ENCODE measurements at places on chromosomes 11 and 22.

DNA sequence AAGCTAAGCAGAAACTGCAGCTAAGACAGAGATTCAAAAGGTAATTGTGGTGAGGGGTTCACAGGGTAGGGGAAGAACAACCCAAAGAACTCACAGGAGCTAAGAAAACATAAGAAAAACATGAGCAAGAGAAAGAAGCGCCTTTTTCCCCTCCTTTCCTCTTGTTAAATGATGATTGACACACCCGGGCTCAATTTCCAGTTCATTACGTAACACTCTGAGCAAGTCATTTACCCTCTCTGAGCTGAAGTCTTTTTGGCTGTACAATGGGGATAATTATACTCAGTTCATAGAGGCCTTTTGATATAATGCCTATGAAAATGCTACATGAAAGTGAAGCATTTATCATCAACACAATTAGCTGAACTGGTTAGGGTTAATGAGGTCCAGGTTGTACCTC, 17.2 kb downstream of the LRP4 start:
- DNase-seq: no peak

DNA sequence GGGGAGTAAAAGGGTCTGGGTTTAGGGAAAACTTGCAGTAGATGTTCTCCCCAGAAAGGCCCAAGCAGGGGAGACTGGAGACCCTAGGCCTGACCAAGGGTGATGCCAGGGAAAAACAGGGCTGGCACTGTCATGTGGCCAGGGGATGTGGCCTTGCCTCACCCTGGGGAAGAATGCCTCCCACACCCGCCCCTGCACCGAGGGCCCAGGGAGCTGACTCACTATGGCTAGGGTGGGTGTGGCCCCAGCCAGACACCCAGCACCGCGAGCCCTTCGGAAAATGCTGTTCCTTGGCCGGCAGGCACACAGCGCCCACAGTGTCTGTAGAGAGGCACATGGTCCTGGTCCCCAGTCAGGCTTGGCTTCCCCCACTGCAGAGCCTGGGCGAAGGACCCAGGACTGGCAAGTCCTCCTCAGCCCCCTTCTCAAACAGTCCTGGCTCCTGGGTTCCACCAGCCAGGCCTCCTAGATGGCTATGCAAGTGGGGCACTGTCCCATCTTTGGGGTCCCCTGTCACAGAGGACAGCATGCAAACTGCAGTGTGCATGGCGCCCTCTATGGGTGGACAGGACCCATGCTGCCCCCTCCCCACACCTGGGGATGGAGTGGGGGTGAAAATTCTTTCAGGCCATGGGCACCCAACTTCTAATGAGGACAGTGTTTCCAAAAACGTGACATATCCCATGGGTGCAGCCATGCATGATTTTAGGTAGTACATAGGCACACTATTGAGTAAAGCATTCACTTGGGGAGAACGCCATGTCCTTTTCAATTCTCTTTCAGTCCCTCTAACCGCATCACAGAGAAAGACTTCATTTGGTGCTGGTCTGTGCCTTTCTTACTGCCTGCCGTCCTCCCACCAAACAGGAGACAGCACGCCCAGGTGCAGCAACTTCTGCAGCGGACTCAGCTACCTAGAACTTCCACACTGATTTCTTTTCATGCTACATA, 15.2 kb downstream of the TMPRSS5 start:
- DNase-seq: no peak

GRCh38 chr11:97786961-97787360, 1233.8 kb upstream of the CNTN5 start:
- DNase-seq: no peak

GRCh38 chr11:12287374-12288211, 89.8 kb upstream of the PARVA start:
- no peak for DNase-seq

DNA sequence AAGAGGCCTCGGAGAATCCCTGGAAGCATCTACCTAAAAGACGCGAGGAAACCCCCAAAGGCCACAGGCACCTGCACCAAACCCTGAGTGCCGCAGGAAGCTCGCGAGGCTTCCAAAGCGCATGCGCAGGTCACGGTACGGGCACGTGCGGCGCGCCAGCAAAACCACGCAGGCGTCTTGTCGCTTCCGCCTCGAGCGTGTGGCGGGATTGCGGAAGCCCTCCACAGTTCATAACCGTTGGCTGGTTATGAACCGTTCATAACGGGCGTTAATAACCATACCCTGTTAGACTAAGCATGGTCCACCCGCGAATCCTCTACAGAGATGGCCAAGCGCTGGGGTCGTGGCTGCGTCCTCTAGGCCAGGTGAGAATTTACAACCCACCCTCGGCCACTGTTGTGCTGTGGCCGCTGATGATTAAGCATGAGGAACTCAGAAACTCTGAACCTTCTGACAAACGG, 46.4 kb downstream of the MORC2 start:
- no peak for DNase-seq

- DNase-seq: no peak
Observed at GRCh38 chr11:131598305-131598704, 227.9 kb downstream of the NTM start.
